Gastrocnemius medialis (tissue), 4 donors: ENCODE measurements at places on chromosomes 4 and X.

- H3K4me1 ChIP-seq = no peaks in the 10 kb centered on the region
- no peaks in the 10 kb centered on the region for H3K36me3 ChIP-seq
- no peak for DNase-seq
- H3K27me3 ChIP-seq = no peaks in the 10 kb centered on the region
- H3K4me3 ChIP-seq = no peak overlapping the region
- H3K27ac ChIP-seq = no peak overlapping the region
Measured at GRCh38 chr4:10703766-10704429, 19.3 kb upstream of the CLNK start.

- DNase-seq = no peak
- H3K4me3 ChIP-seq = no peak overlapping the region
- no peaks in the 10 kb centered on the region for H3K36me3 ChIP-seq
- H3K4me1 ChIP-seq = no peaks in the 10 kb centered on the region
- no peaks in the 10 kb centered on the region for H3K27me3 ChIP-seq
Measured at GRCh38 chrX:137062915-137063617, 29.3 kb upstream of the GPR101 start.

GRCh38 chr4:112418092-112418491 is 97.9 kb downstream of the NEUROG2 start:
- H3K27ac ChIP-seq = no peak overlapping the region
- H3K4me1 ChIP-seq = no peaks in the 10 kb centered on the region
- no peaks in the 10 kb centered on the region for H3K36me3 ChIP-seq
- no peak for DNase-seq
- H3K4me3 ChIP-seq = no peak overlapping the region

DNA sequence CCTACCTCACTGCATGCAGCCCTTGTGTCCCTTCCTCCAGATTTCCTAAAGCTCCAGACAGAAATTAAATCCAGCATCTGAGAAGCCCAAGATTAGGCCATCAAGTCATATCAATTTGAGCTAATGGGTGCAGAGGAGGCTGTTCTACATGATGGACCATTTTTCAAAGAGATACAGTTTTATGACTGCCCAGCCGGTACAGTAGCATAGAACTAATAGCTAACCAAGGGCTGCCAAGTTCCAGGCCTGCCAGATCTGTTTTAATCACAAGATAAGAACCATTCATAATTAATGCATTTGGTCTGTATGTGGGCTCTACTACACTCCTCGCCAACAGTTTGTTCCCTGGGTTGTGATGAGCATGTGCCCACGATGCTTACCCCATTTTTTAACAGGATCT is 73.9 kb upstream of the PLAC1 start:
- H3K4me1 ChIP-seq = peaks cover 3% of the 10 kb centered on the region
- no peaks in the 10 kb centered on the region for H3K36me3 ChIP-seq
- DNase-seq = no peak
- H3K27me3 ChIP-seq = no peaks in the 10 kb centered on the region

DNA sequence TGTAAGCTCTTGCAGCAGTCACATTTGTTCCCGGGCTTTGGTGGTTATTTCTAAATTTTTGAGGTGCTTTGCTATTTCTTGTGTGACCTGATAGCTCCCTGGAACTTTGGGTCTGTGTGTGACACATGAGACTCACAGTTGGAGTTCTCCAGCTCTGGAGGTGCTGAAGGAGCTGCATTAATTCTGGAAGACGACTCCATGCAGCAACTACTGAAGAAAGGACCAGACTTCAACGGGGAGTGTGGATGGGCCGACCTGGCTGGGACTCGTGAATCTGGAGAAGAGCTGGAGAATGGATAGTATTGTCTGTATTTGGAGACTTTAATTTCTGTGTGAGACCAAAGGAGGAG is 1.5 kb downstream of the MRFAP1 start:
- no peak for DNase-seq
- peaks cover 17% of the 10 kb centered on the region for H3K36me3 ChIP-seq
- H3K27me3 ChIP-seq = no peaks in the 10 kb centered on the region
- peak overlapping the region; percentile 99 for H3K4me3 ChIP-seq
- H3K27ac ChIP-seq = peak overlapping the region; percentile 97
